ENCODE measurements at places on chromosomes 5 and 9.

DNA sequence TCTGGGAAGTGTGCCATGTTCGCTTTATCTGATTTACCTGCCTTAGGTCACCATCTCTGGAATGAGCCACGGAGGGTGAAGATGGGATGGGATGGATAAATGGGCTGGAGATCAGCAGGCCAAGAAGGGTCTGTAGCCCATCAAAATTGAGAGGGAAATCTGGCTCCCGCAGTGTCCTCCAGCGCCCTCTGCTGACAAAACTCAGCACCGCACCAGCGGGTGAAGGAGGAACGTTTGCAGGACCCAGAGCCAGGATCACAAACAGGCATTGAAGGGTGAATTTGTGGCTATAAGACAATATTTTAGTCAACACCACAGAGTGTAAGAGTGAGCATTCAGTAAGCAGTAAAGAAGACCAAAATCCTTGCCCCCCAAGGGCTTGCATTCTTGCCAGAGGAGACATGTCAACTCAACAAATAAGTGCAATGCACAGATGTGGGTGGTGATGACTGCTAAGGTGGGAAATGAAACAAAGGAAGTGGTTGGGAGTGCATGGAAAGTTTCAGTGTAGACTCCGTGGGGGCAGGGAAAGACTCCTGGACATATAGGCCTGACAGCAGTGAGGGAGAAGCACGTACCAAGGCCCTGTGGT, 124.4 kb downstream of the TENT4A start:
- DNase-seq, result no peak

- no peak for DNase-seq
Observed at GRCh38 chr5:111557686-111558085, 45.4 kb upstream of the STARD4 start.

- no peak for DNase-seq
Observed at GRCh38 chr5:62621280-62621679, 42.7 kb downstream of the LRRC70 start.

GRCh38 chr9:35847792-35848572, 19.0 kb downstream of the TMEM8B start:
- no peak for DNase-seq

DNA sequence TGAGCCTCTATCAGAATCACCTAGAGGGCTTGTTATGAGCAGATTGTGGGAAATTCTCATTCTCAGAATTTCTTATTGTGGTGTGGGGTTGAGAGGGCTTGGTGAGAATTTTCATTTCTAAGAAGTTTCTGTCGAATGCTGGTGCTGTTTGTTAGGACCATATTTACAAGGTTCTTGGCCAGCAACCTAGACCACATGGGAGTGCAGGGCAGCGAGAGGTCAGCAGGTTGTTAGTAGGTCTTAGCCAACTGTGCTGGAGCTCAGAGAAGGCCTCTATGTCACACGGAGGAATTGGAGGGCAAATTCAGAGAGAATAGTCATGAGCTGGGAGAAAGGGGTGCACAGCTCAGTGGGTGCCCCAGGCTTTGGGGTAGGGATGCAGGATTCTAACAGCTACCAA, 357.0 kb downstream of the LRRC70 start:
- DNase-seq, result no peak

DNA sequence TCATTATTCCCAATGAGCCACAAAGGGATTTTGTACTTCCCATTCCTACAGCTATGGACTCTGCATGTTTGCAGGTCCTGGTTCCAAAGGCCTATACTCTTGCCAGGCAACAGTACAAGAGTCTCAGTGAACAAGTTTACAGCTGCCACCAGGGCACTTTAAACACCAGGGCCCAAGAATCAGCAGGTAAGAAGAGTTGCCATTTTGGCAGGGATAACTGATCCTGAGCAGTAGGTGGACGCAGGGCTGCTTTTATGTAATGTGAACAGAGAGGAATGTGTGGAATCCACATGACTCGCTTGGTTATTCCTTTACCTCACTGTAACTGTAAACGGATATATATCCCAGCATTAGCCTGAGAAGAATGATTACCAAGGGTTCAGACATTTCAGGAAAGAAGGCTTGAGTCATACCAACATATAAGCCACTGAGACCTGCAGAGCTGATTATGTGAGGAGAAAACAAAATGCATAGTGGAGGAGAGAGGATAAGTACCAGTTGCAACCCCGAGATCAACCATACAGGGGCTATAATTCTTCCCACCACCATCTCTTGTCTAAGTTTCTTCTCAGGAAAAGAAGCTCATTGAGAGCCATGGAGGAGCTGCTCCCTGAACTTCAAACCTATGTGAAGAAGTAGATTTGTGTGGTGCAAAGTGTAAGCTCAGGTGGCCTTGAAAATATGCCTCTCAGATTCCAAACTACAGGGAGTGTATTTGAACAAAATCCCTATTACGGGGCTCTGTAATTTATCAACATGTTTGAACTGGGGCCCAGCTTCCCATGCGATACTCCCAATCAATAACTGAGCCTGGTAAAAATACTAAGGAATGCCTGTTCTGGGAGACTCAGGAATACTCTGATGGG, 24.6 kb downstream of the RAPGEF6 start:
- no peak for DNase-seq

DNA sequence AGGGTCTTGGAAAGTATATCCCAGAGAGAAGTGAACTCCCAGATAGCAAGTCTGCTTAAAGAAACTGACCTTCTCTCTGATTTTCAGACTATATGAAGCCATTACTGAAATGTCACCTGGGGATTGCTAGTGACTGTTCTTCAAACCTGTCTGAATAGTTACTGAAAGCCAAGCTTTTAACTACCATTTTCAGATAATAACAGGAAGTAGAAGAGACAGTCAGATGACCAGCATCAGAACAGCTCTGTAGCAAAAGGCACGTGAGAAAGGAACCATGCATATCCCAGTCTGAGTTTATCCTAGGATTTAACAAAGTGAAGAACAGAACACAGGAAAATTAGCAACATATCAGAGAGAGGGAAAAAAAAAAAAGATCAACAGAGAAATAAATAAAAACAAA, 74.9 kb upstream of the SELENOP start:
- DNase-seq, result no peak

- DNase-seq, result no peak
Observed at GRCh38 chr9:93122721-93123221, 11.3 kb downstream of the NINJ1 start.

GRCh38 chr5:114330916-114331531, 30.8 kb upstream of the KCNN2 start:
- no peak for DNase-seq

DNA sequence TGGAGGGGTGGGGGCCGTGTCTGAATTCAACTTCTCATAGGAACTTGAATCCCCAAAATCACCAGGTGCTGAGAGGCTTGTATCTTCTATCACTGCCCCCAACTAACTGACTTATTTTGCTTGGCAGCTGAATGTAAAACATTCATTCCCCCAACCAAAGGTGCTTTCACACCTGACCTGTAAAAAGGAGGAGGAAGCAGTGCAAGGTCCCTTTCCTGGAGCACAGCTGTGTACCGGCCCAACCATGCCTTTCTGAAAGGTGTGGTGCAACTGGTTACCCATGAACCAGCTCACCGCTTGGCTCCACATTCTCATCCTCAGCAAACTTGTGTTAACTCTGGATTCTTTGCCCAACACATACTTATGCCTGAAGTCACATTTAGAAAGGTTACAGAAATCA, 34.7 kb downstream of the TMEM167A start:
- no peak for DNase-seq

DNA sequence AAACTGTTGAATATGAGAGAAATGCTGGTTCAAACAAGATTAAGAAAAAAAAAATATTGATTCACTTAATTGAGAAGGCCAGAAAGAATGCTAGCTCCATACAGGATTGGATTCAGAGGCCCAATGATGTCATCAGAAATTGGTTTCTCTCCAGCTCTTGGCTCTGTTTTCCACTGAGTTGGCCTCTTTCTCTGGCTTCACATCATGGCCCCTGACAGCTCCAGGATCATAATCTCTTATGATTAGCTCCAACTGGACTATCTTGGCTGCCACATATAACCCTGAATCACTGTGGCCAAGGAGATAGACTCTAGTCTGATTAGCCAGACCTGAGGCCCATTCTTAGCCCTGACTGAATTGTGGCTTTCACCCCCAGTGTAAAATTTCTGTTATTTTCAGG, 244.7 kb upstream of the GRAMD2B start:
- DNase-seq, result no peak

- no peak for DNase-seq
Observed at GRCh38 chr9:89304020-89304833, 6.8 kb upstream of the CKS2 start.

DNA sequence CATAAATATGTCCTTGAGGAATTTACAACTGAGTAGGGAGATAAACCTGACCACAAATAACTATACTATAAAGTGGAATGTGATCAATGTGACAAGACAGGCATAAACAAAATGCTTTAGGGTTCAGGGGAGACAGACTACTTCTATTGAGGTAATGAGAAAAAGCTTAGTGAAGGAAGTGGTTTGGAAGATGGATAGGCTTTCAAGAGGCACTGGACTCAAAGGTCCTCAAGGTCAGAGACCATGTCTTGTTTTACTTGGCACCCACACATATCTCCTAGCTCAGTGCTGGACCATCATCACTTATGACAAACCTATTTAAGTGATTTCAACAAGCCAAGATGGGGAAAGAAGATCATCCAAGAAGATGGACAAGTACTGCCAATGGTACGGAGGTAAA, 257.8 kb downstream of the BNC2 start:
- no peak for DNase-seq

DNA sequence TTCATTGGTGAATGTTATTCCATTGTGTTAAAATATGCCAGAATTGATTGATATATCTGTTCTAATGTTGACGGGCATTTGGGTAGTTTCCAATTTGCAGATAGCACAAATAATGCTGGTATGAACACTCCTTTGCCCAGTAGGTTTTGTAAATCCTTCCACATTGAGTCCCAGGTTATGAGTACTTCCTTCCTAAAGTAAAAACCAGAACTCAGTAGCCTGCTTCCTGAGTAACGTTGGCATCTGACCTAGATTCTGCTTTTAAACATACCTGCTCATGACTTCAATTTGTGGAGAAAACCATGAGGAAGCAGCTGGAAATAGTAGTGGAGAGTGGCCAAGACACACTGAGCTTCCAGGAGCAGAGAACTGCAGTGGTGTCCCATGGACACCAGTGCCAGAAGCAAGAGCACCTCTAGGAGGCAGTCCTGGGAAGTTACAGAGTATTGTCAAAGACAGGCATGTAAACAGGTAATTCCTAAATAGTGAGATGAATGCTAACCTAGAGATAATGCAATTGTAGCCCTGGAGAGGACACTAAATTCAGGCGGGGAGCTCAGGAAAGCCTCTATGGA, 24.3 kb upstream of the RASGRF2 start:
- DNase-seq, result no peak

- no peak for DNase-seq
Observed at GRCh38 chr9:87517732-87518131, 20.1 kb downstream of the DAPK1 start.

DNA sequence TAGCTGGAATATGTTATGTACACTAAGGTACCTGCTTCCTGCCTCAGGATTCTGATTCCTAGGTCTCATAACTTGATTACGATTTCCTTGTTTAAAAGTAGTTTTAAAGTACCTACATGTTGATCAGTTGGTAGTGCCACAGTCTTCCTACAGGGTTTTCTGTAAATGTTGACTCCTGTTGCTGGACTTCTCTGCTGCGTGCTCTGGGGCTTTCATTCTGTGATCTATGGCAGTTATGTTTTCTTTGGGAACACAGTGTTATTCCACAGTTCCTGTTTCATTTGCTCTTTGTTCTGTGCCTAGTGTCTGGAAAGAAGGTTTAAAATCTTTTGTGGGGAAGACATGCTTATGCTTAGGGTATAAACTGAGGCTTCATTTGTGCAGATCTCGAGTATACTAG, 343.5 kb downstream of the PLK2 start:
- DNase-seq, result no peak
